ENCODE measurements at places on chromosomes 5 and 9.
A peak's percentile ranks its signal among the peaks of the same experiment; 100 is the strongest.

DNA sequence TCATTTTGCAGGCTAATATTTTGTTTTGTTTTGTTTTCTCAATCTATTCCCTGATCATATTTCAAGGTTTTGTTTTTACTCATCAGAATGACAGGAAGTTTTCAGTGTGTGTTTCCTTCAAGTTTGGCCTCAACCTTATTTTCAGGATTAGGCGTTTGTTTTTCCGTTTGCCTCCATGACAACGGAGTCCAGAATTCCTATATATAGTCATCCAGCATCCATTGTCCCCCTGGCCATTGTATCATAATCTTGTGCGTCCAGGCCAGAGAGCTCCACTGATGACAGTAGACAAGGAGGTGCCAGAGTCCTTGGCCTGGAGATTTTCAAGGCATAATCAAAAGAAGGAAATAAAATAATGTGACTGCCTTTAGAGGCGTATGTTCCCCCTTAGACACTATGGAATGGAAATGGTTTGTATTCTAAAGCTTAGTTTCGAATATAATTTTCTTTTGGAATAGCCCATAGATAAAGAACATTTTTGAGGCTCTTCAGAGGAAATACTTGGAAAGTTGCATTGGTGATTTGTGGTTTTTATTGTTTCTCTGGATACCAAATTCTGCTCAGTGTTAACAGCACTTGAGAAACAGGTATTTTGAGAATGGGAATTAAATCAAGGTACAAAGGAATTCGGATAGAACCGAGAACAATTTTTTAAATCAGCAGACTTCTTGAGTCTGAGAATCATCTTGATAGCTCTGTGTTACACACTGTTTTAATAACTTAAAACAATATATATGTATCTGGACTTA, 99.8 kb downstream of the ZNF462 start:
- DNase-seq, result no peak

DNA sequence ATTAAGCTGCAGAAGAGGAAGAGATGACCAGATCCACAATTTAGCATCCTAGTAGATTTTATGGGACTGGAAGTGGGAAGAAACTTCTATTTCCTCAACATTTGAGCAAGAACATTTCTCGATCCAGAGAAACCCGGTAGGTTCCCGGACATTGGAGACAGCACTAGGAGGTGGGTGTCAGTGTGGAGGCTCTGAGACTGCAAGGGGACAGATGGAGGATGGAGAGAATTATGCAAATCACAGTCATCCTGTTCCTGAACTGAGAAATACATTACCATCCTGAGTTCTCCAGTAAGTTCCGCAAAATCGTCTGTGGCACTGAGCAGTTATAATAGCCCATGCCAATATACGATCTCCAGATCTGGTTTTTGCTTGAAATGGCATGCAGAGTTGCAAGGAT, 25.6 kb downstream of the GLDC start:
- DNase-seq, result no peak

GRCh38 chr9:120001536-120001935, 578.4 kb downstream of the CDK5RAP2 start:
- no peak for DNase-seq

- no peak for DNase-seq
Measured at GRCh38 chr5:164256954-164257353, 751.5 kb downstream of the MAT2B start.

DNA sequence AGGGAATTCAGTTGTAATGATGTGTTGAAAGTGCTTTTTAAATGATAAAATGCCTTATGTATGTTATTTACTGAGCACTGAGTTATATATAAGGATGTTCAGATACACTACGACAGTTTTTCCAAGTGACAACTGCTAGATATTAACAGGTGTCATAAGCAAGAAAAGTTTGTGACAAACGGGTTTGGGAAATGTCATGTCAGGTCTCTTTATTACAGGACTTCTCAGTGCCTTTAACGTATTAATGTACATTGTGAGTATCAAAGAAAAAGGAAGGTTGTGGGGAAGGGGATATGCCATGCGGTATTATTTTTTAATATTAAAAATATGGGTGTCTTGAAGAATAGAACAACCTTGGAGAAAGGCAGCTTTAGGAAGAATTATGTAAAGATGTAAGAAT, 56.4 kb downstream of the RAI14 start:
- DNase-seq, result no peak

DNA sequence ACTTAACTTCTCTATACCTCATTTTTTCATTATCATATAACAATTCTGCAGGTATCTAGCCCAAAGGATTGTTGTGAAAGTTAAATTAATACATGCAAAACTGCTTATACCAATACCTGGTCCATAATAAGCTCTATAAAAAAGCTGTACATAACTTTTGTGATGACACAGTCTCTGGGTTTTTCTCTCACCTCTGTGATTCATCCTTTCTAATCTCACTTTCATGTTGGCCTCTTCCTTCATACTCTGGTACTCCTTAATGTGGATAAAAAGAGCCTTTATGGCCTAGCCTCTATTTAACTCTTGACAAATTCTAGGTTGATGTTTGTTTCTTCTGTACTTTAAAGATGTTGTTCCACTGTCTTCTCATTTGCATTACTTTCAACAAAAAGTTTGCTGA, 162.9 kb upstream of the ACOT12 start:
- no peak for DNase-seq

GRCh38 chr9:134267881-134268724, 58.2 kb upstream of the RXRA start:
- peak; percentile 72 for DNase-seq

DNA sequence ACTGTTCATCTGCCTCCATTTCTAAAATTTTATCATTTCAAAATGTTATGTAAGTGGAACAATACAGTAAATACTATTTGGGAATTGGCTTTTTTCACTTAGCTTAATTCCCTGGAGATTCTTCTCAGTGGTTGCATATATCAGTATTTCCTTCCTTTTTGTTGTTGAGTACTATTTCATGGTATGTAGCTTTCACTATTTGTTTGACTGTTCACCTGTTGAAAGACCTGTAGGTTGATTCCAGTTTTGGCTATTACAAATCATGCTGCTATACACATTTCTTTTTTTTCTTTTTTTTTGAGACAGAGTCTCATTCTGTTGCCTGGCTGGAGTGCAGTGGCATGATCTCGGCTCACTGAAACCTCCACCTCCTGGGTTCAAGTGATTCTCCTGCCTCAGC, 33.0 kb upstream of the PWWP2A start:
- no peak for DNase-seq

GRCh38 chr9:94956731-94957130, 230.2 kb downstream of the AOPEP start:
- DNase-seq, result no peak

All from suppressor macrophage treated with lipopolysaccharide for 1 hour (primary cell).